ENCODE measurements at places on chromosomes 1 and 21. TPM values are rescaled to one million over a fixed set of nuclear protein-coding genes. Genes with fewer than 3 reads are reported as not detected.
A peak's percentile ranks its signal among the peaks of the same experiment; 100 is the strongest.

DNA sequence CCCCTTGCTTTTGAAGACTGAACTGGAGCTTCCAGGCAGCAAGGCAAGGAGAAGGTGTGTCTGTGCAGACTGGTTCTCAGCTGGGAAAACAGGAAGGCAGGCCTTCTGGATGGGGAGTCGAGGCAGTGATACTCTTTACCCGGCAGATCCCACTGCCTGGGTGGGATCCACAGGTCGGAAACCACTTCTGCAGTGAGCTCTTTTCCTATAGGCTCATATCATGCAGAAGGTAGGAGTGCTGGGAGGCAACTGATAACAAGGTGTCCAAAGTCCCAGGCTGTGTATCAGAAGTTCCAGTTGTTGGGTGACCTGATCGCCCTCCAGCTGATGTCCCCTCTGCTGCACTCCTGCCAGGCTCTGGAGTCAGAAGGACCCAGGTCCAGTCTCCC is 17.1 kb downstream of the ACOT11 start:
- no peak for DNase-seq
- no peak overlapping the region for H3K27ac ChIP-seq
- H3K4me1 ChIP-seq, result no peaks in the 10 kb centered on the region
- no peaks in the 10 kb centered on the region for H3K27me3 ChIP-seq
- H3K4me3 ChIP-seq, result no peak overlapping the region
- H3K36me3 ChIP-seq, result no peaks in the 10 kb centered on the region

DNA sequence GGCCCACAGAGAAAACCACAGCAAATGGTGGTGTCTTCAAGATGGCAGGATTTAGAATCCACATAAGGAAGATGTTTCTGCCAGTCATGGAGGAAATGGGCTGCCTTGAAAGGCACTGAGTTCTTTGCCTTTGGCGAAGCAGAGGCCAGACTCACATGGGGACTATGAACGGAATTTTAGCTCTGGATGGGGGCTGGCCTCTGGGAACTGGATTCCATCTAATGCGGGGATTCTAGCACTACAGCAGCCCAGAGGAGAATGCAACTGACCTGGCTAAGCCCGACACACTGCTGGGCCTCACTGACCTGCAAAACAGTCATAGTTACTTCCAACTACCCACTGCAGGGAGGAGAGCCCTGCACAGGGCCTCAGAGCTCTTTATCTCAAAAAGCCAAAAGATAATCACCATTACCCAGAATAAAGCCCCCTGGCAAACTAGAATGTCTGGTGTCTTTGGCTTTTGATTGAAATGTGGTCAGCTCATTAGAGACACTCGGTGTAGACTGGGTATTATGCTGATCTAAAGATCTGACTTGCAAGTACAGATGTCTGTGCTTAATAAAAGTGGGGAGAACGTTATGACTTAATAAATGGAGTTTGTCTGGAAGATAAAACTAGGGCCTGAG is 11.6 kb downstream of the HCRTR1 start:
- H3K27me3 ChIP-seq, result no peaks in the 10 kb centered on the region
- H3K4me3 ChIP-seq, result no peak overlapping the region
- peaks cover 52% of the 10 kb centered on the region for H3K36me3 ChIP-seq
- peak overlapping the region; percentile 81 for H3K27ac ChIP-seq

DNA sequence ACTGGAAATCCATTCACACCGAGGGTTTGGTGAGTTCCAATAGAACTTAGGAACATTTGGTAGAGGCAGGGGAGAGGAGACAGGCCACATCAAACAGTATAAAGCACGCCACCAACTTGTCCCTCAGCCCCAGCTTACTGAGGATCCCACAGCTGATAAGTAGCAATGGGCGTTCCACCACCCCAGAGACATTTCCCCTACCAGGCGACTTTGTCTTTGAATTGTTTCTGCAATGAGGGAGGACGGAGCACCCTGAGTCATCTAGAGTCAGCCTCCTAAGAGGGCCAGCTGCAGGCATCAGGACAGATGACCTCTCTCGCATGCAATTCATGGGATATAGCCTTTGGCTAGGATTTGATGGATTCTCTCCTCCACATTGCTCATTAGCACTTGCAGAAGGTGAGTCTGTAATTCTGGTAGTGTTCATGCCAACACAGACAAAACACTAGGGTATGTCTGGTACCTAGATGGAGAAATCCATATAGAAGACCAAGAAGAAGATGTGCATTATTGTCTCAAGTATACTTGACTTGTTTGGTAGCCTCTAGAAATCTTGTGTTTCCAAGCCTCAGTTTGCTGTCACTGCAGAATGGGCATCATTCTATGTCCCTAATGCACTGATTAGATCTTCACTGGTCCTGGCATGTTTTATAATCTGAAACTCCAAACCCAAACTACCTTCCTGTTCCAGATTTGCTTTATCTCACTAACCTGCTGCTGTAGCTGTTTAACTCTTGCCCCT is 69.0 kb downstream of the RRAGC start:
- H3K27me3 ChIP-seq, result no peaks in the 10 kb centered on the region
- no peak overlapping the region for H3K27ac ChIP-seq
- H3K4me3 ChIP-seq, result no peak overlapping the region
- H3K36me3 ChIP-seq, result no peaks in the 10 kb centered on the region
- DNase-seq, result no peak
- H3K4me1 ChIP-seq, result no peaks in the 10 kb centered on the region

- H3K4me3 ChIP-seq, result no peak overlapping the region
- no peak overlapping the region for H3K27ac ChIP-seq
- no peaks in the 10 kb centered on the region for H3K36me3 ChIP-seq
- no peak for DNase-seq
- H3K27me3 ChIP-seq, result no peaks in the 10 kb centered on the region
Observed at GRCh38 chr1:67100833-67101232, 33.9 kb downstream of the C1orf141 start.

PTGFRN gene
- total RNA-seq, result 30.1 TPM

TMEM200B gene
- total RNA-seq, result 6.6 TPM

Data from upper lobe of left lung (tissue), 6 donors.